ENCODE measurements at places on chromosomes 7 and 10.
A peak's percentile ranks its signal among the peaks of the same experiment; 100 is the strongest.

- no peak for DNase-seq
These were observed 95.0 kb downstream of the CD36 start for GRCh38 chr7:80733333-80733915.

- DNase-seq = no peak
These were observed 80.6 kb downstream of the IGF2BP3 start for GRCh38 chr7:23389701-23390100.

DNA sequence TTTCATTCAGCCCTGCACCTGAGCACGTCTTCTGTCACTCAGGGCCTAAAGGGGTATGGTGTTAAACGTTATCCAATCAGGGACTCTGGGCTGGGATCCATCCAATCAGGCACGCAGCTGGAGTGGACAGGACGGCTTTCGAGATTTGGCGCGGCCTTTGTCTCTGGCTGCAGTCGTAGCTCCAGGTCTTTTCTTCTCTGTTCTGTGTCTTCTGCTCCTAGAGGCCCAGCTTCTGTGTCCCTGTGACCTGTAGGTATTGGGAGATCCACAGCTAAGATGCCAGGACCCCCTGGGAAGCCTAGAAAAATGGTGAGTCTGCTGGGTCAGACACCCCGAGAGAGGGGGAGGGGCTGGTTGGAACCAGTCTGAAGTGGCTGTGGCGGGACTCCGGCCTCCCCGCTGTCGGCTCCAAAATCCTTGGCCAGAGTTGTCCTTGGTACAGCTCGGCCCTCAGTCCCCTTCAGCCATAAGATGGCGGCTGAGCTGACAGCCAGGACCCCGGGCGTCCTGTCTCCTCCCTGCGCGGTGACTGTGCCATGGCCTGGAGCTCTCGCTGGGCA, 11.7 kb upstream of the ZNF680 start:
- DNase-seq = no peak

DNA sequence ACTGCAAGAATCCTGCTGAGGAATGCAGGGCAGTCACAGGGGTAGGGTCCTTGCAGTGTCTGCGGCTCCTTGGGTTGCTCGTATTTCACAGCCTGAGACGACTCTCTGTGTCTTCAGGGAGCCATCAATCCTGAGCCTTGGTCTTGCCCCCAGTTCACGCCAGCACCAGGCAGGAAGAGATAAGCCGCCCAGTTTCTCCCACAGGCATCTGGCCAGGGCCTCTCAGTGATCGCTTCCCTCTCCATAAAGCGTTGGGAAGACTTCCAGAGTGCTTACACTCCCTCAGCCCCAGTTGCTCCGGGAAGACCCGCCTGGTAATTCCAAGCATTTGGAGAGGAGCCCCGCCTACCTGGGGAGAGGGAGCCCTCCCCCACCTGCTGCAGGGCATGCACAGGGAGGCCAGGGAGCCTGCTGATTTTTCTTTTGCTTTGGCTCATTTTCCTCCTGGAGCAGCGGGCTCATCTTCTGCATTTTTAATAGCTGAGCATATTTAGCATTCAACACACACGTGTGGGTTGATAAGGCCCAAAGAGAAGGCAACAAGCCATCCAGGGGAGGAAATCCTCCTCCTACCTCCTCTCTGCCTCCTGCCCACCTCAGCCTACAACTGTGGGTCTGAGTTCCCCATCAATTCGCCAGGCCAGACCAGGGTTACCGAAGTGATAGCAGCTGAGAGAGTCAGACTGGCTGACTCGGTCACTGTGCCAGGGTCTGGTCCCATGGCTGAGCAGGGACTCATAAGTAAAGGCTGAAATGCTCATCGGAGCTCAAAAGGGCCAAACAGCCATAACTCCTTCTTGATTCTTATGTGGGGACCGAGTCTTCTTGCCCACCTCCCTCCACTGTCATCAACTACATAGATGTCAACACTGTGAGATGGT, 74.4 kb upstream of the EFCAB10 start:
- DNase-seq = no peak

DNA sequence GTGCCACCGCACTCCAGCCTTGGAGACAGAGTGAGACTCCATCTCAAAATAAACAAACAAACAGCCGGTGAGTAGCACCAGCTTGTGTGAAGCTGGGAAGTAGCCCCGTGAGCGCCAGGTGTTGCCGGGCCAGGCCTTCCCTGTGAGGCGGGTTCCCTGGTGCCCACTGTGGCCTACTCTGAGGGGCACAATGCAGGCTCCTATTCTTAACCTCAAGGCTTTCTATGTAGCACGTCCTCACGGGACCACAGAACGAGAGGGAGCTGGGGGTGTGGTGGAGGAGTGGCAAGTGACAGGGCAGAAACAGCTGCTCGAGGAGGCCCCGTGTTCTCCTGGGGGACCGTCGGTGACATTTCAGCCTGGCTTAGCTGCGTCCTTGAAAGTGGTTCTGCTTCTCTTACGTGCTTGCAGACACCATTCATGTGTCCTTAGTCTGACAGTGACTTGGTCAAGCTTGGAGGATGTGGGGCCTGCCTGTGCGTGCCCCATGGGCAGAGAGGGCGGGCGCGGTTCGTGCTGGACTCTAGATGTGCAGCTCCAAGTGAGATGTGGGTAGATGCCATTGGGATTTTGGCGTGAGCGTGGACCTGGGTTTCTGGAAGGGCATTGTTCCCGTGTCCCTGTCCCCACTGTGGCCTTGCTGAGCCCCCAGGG, 116.6 kb downstream of the NKX6-2 start:
- DNase-seq = no peak

- DNase-seq = peak; percentile 29
These were observed 40.6 kb downstream of the CYP17A1 start for GRCh38 chr10:102796407-102797176.

DNA sequence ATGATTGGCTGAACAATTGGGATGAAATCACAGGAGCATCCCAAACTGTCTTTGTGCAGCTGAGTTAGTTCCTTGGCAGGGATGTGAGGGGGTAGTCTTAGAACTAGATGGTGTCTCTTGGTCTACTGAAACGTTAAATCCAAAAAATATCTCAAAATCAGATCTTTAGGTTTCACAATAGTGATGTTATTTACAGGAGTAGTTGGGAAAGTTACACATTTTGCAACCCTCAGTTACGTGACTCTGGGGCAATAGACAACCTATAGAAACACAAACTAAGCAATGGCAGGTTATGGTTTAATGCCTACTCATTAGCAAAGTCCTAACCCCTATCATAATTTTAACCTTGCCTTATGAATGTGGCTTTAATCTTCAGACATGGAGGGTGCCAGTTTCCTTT, 24.0 kb downstream of the PKD1L1 start:
- DNase-seq = no peak

- DNase-seq = no peak
These were observed 15.4 kb downstream of the ACSL5 start for GRCh38 chr10:112389271-112389822.

DNA sequence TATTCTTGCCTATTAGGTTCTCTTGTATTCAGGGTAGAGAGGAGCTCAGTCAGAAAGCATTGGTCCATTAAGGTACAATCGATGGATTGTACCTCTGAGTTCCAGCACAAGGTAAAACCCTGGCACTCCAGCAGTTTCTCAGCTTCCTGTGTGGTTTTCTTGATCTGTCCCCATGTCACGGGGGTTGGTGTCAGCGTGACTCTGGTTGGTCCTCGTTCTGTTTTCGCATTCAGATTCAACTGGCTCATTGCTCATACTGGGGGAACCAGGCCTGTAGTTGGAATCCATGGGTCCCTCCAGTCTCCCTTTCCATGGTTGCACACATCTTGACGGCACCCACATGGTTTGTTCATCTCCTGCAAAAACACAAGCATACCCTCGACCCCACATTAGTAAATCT, 32.7 kb upstream of the RASGEF1A start:
- DNase-seq = no peak

GRCh38 chr10:80168679-80169380, 36.3 kb downstream of the PLAC9 start:
- DNase-seq = no peak

- DNase-seq = no peak
These were observed 3.9 kb upstream of the SAR1A start for GRCh38 chr10:70174058-70174741.

DNA sequence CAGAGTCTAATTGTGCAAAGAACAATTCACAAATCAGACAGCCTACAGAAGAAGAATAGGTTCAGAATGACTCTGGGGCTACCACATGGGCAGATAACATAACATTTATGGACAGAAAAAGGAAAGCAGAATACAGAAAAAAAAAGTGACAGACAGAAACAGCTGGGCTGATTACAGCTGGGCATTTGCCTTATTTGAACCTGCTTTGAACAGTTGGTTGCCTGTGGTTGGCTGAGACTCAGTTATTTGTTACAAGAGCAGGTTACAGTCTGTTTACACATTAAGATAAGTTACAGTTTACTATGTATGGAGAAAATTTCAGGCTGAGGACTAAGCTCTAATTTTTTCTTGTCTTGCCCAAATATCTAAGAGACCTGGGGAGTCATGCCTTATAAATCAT, 327.2 kb downstream of the GALNT17 start:
- no peak for DNase-seq

DNA sequence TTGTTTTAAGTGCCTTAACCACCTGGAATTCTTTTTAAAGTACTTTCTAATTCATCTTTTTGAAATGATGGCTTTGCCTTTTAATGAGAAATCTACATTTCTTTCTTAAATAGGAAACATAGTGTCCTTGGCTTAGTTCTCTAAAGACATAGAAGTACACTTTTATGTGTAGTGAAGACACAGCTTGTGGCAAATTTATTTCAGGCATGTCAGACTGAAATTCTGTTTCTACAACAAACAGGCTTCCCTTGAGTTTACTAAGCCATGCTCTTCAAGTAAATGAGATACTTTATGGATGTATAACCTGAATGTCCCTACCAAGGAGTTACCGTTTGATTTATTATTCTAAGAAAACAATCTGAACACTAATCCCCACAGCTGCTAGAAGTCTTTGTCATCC, 136.9 kb upstream of the MAGI2 start:
- no peak for DNase-seq

GRCh38 chr10:13298748-13299436, 972 bp downstream of the PHYH start:
- DNase-seq = no peak

GRCh38 chr7:117157241-117158209, 165.3 kb downstream of the WNT2 start:
- DNase-seq = no peak

- no peak for DNase-seq
These were observed 99.7 kb upstream of the CCDC6 start for GRCh38 chr10:60006062-60006461.

DNA sequence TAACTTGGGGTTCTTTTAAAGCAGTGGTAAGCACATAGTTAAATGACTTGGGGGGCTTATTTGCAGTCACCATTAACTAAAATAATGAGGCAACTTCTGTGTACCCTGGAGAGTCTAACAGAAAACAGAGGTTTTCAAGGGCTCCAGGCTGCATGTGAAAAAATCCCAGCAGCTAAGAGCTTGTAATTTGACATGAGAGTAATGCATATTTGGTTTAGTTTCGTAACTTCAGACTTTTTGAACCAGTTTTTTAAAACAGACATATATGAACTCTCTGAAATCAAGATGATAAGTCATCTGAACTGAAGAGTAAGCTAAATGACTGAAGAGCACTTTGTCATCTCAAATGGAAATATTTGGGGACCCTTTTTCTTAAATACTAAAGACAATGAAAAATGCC, 40.2 kb upstream of the IFRD1 start:
- no peak for DNase-seq

- DNase-seq = no peak
These were observed 285.9 kb upstream of the NEBL start for GRCh38 chr10:21183025-21183424.

GRCh38 chr10:11243425-11244222, 226.0 kb downstream of the CELF2 start:
- no peak for DNase-seq

DNA sequence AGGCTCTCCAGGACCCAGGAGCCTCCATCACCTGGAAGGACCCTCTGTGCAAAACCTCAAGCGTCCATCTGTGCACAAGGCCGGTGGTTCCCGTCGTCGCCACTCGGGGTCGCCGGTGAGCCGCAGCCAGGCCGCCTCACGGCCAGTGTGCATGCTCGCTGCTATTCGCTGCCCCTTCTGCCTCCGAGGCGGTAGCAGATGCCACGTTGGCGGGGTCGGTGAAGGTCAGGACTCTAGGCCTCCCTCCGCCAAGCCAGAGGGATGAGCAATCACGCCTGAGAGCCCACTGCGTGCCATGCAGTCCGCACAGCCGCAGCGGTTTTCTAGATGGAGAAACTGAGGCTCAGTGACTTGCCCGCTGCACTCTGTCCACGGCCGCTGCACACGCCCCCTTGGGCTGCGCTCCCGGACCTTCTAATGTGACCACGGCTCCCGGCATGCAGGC, 5.7 kb downstream of the UPK3B start:
- DNase-seq = no peak

- no peak for DNase-seq
These were observed 157.5 kb downstream of the PRKG1 start for GRCh38 chr10:51231754-51232153.

DNA sequence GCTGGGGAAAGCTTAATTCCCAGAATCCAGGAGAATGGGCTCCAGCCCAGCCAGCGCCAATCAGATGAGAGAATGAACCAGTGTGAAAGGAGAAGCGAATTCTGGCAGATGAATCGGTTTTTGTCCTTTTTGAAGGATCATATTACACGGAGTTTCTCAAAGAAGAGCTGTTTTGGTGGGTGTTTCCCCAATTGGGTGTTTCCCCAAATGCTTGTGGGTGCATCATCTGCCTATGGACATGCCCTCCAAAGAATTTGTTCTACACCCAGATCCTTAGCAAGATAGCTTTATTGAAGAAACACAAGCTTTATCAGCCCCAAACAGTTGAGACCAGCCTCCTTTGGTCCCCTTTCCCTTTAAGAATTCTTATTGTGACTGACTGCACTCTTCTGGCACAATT, 186.5 kb upstream of the GPR26 start:
- no peak for DNase-seq

DNA sequence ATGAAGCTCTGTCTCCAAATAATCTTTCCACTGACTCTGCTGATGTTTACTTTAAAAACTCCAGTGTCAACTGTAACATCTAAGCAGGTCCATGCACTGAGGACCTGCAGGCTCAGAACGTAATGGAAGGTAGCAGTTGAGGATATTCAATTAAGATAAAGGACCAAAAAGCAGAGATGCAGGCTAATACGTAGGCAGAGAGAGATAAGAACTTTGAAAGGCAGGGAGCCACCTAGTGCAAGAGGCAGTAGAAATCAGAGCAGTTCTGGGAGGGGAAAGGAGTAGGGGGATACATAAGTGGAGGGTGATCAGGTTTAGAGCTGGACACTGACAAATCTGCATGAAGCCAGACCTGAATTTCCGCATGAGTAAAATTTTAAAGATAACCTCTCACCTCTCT, 114.5 kb upstream of the POM121L12 start:
- no peak for DNase-seq

DNA sequence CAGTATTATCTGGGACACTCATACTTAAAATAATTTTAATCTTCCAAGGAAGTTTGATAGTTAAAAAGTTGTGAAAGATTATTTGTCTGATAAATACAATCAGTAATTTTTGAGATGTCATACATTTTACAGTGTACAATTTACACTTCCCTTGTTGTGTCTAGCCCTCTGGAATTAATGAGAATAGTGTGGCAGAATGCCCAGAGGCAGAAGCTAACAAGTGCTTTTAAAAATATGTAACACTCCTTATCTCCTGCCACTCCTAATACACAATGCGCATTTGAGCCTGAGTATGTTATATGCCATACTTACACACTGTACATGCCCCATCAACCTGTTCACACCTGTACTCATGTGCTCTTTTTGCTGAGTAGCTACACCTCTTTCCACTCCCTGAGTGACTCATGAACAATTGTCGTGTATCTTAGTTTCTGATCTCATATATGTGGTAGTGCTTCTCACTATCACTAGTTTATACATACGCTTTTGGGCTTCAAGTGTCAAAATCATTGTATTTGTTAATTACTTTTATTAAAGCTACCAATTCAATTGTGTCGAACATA, 106.9 kb upstream of the GNAI1 start:
- DNase-seq = no peak
